ENCODE measurements at places on chromosomes 7 and 10. TPM values are rescaled to one million over a fixed set of nuclear protein-coding genes. Genes with fewer than 3 reads are reported as not detected.

DNA sequence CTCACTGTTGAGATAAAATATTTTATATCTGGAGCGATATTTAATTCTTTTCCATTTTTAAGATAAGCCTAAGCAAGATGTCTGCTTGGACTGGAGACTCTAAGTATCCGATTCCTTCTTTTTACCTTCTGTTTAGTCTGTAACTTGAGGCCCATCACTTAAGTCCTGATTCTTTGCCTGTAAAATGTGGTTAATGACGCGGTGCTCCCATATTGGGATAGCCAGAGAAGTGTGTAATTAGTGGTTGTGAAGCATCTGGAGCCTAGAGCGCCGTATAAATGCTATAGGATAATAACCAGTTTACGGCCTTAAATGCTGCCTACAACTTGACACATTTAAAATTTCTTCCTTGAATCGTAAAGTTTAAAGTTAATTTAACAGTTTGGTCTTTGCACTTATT, 132.9 kb downstream of the CHN2 start:
- DNase-seq, result no peak

DNA sequence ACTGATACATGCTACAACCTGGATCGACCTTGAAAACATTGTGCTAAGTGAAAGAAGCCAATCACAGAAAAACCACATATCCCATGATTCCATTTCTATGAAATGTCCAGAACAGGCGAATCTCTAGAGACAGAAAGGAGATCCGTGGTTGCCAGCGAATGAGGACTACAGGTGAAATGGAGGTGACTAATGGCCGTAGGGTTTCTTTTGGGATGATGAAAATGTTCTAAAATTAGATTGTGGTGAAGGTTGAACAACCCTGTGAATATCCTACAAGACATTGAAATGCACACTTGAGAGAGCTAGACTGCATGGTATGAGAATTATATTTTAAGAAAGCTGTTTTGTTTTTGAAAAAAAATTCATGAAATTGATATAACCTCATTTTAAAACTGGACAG, 188.5 kb upstream of the PLXNA4 start:
- DNase-seq, result no peak

GRCh38 chr10:79180414-79181221, 111.9 kb downstream of the ZMIZ1 start:
- DNase-seq, result no peak

GRCh38 chr7:136062625-136063325, 85.6 kb upstream of the MTPN start:
- no peak for DNase-seq

- DNase-seq, result no peak
Measured at GRCh38 chr7:107754642-107755041, 10.7 kb downstream of the CBLL1 start.

- DNase-seq, result no peak
Measured at GRCh38 chr10:78059906-78060702, 26.4 kb downstream of the RPS24 start.

DNA sequence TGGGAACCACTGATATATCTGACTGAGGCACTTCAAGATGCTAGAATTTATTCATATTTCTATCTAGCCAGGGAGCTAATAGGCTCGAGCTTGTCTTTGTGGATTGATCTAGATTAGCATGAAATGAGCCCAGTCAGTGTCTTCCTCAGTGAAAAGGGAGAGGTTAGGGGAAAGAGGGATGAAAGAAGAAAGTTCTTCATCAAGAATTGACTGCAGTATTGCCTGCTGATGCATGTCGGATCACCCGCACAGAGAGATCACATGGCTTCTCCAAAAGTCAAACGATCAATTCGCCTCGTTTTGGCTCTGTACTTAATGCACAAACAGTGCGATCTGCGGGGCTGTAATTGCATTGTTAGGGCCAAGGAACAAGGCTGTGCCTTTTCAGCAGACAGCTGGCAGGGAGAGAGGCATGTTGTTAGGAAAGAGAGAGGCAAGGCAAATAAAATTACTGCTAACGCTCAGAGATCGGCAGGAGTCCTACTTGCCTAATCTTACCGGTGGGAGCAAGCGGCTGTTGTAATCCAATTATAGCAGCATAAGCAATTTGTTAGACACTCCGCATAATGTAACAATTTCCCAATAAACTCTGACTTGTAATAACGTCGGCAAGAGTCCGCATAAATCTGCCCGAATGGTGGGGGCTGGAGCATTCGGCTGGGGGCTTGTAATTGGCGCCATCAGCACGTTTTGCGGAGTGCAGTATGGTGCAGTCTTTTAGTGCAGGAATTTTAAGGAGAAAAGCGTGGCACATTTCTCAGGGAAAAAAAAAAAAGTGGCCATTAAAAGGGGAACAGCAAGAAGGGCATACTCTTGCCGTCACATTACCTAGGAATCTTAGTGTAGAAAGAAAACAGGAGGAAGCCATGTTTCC, 102.1 kb downstream of the POLL start:
- DNase-seq, result no peak

Gene ADAM12
- total RNA-seq, result 15.8 TPM

Gene ACADSB
- 5.7 TPM for total RNA-seq

DNA sequence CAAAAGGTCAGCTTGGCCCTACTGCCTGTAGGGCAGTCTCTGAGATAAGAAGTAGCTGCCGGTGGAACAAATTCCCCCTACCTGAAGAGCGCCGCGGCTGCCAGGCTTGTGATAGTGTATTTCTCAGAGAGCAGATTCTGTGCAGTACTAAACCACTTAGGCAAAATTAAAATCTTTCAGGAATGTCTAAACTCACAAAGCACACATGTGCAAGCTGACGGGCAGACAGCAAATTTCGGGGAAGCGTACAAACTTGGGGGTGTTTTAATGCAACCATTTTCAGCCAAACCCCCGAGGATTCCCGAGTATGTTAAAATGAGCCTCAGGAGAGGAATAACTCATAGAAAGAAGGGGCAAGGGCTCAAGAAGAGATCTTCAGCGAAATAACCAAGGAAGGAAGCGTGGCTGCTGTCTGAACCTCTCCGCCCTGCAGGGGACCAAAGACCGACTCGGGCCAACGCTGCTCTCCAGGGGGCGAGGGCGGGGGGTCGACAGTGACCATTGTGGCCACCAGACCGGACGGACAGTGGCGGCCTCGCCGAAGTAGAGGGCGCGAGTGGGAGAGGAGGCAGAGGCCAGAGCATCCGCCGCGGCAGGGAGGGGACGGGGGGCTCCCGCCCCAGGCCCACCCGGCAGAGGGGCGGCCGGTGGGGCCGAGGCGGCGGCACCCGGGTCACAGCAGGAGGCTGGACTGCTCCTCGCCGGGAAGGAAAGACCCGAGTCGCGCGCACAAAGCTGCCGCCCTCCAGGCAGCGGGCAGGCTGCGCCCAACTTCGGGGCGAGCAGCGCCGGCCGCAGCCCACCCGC, 819 bp downstream of the HYCC1 start:
- peak; percentile 42 for DNase-seq

DNA sequence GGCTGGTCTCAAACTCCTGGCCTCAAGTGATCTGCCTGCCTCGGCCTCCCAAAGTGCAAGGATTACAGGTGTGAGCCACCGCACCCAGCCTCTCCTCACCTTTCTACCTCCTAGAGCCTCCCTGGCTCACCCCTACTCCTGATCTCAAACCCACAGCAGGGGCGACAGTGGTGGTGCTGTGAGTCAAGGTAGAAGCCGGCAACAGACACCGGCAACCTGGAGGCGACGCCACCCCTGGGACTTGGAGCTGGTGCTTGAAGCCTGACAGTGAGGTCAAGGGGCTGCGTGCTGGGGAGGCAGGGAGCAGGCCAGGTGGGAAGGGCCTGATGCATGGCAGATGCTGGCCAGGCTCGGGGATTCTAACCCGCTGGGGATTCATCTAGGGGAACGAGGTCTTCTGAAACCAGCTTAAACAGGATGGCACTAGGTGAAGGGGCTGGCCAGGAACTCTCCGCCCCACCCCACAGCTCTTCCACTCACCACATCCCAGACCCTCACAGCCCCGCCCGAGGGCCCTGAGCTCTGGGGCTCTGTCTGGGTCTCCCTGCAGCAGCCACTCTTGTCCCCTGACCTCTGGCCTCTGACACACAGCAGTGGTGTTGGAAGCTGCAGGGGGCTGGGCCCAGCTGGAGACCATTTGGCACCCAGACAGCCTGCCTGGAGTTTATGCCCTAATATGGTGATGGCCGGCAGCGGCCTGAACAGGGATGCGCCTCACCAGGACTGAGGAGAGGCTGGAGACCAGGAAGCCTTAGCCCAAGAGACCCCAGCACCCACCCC, 16.4 kb downstream of the KCNH2 start:
- DNase-seq, result no peak

Gene PLAU
- 169 TPM for total RNA-seq

GRCh38 chr7:6423942-6424701, 23.6 kb downstream of the DAGLB start:
- DNase-seq, result peak; percentile 75

Gene CRHR2
- not detected for total RNA-seq

- DNase-seq, result no peak
Measured at GRCh38 chr7:80482950-80483349, 28.9 kb downstream of the GNAT3 start.

GRCh38 chr10:88114368-88114767, 250.9 kb downstream of the PTEN start:
- DNase-seq, result peak; percentile 15

All from MG63 (cell line).